ENCODE measurements at places on chromosomes 11 and 22.

DNA sequence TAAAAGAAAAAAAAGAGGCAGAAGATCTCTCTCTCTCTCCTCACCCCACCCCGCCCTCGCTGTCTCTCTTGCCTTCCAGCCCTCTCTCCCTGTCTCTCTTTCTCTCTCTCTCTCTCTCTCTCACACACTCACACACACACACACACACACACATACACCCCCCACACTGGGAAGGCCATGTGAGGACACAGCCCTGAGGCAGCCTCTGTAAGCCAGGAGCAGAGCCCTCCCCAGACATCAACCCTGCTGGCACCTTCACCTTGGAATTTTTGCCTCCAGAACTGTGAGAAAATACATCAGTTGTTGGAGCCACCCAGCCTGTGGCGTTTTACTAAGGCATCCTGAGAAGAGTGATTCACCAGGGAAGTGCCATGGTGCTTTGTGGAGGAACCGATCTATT lies 14.7 kb downstream of the APOL3 start:
- no peak for DNase-seq

DNA sequence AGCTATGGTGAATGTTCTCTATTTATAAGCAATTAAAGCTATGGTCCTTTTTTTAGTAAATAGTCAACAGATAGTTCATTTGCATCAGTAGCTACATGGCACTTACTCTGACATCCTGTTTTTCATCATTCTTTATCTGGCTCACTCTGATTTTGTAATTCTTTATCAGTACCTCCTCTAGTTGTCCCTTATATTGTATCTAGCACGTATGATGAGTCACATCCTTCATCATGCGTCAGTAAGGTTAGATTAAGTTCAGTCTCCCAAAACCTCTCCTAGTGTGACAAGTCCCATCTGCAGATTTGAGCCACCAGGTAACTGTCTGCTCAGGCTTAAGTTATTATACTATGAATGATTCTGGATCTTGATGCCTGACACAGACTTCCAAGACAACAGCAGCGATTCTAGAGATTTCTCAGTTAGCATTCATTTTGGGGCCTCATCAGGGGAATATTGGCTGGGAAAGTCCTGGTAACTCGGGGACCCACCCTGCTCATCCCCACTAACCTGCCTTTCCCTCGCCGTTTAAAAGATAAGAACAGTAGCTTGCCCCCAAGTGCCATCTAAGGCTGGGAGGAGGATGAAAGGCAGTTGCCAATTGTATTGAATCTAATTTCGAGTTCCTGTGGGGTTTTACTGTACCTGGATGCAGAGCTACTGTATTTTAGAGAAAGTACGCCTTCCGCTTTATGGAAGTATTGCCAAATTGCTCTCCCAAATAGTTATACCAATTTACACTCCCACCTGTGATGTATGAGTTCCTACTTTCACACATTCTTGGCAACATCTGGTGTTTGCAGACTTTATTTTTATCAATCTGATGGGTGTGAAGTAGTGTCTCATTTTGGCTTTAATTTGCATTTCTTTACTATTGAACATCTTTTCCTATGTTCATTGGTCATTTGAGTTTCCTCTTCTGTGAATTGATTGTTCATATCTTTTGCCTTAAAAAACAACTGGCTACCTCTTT lies 55.9 kb downstream of the ZC3H12C start:
- no peak for DNase-seq

GRCh38 chr11:89498845-89499448 lies 7.8 kb upstream of the NOX4 start:
- DNase-seq, result no peak

- DNase-seq, result no peak
Measured at GRCh38 chr11:36091256-36091811, 147.5 kb downstream of the LDLRAD3 start.

DNA sequence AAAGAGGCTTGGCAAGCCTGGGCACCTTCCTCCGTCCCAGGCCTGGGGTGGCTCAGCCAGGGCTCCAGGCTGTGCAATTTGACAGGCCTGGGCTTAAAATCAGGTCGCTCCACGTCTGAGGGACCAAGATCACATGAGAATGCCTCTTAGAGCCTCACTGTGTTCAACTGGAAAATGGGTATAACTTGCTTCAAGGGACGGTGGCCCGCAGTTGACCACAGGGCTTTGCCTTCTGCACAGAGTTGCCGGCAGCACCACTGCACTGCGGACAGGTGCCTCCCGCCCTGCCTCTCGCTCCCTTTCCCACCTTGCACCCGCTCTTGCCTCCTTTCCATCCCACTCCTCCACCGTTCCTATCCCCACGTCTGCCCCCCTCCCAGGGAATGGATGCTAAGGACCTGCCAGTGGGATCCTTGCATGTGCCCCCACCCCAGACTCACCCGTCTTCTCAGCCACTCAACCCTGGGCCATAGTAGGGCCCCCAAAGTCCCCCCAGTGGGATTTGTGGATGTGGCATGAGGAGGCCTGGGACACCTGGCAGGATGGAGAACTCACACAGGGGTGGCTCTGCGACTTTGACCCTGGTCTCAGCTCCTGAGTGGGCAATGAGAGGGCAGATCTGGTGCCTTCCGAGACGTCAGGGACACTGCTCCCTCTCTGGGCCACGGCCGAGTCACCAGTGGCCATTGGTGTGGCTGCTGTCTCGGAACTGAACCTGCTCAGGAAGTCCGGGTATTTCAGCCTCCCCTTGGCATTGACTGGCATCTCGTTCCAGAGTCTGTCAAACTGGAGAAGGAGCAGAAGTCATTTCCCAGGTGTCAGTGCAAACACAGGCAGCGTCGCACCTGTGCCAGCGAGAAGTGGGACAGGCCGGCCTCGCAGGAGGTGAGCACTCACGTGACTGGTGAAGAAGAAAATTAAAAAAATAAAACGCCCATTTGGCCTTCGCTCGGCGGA lies 128.0 kb downstream of the MPPED1 start:
- DNase-seq, result no peak

DNA sequence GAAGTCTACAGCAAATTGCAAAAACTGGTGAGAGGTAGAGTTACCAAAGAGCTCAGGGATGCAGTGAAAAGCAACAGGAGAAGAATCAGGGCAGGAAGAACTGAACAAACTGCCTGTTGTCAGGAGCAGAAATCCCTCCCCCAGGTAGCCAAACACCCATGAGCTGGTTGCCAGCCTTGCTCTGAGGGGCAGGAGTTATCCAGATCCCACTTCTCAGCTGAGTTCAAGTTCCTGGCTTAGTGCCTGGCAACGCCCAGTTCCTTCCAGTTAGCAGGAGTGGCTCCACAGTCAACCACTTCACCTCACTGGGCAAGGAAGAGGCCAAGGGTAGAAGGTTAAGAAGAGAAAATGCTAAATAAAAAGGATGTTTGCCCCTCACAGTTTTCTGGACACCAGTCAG lies 1.9 kb upstream of the MPZL2 start:
- no peak for DNase-seq

DNA sequence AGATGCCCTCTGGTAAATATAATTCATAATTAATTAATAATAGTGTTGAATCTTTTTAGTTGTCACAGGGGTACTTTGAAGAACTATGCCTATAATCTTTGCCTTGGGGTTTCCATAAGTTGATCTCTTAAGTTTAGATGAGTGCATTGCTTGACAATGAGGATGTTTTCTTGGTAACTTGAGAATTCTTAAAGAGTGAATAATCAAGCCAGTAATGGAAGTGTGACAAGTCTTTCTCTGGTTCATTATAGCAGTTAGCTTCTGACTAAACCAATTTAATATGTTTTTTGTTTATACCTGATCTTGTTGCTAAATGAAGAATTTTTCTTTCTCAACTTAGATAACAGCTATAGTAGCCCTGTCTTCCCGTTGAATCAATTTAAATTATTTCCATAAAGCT lies 46.2 kb downstream of the ATXN10 start:
- DNase-seq, result no peak

- DNase-seq, result no peak
Measured at GRCh38 chr11:80144897-80145594, 704.2 kb upstream of the TENM4 start.

GRCh38 chr11:75264356-75264755 lies 23.8 kb downstream of the TPBGL start:
- DNase-seq, result no peak

GRCh38 chr11:73983741-73984538 lies 1.3 kb upstream of the UCP2 start:
- no peak for DNase-seq

DNA sequence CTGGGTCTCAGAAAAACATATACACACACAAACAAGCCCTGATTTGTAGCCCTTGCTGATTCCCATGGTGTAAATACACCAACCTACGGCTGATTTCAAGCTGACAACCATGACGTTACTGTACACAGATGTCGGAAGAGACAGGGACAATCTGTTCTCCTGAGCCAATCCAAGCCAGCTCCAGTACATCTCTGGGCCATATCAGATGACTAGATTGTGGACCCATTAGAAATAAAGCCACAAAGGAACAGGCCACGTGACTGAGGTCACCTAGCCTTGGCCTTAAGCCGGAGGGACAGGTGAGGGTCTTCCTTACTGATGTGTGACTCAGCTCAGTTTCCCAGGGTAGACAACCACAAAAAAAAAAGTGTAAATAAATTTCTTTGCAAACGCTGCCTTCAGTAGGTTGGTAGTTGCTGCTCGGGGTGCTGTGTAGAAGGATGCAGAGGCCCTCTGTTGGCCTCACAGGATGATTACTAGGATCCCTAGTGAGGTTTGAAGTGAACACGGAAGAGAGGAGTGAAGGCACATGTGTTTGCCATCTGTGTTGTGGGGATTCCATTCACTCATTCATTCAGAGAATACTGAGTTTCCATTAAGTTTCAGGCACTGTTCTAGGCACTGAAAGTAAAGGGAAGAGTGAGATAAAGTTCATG lies 99.0 kb upstream of the LARGE1 start:
- DNase-seq, result no peak

GRCh38 chr22:49136816-49137180 lies 690.9 kb downstream of the BRD1 start:
- no peak for DNase-seq

DNA sequence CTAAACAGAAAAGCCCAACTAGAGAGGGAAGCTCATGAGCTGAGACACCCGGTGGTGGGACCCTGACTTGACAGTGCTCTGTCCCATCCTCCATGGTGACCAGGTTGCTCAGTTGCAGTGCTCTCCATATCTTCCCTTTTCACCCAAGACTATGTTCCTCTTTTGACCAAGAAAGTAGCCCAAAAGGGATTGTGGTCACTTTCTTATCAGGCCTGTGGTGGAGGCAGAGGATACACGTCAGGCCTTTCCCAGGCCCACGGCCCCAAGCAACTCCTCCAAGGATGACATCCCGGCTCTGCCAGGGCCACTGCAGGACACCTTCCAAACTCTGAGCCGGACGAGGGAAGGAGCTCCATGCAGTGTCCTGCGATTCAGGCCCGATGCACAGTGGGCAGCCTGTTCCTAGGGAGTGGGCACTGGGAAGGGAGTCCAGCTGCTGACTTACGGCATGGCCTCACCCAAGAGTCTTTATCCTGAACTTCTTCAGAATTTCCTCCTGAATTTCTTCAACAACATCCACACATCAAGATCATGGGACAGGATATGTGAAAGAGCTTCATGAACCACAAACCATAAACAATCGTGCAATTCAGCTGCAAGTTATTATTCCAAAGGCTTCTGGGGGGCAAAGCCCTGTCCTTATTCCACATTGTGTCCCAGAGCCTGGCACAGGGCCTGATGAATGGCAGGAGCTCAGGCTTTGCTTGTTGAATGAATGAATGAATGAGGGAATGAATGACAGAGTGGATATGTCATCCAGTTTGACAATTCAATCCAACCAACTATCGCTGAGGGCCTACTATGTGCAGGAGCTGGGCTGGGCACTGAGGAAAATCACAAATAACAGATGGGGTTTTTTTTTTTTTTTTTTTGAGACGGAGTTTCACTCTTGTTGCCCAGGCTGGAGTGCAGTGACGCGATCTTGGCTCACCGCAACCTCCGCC lies 36.0 kb upstream of the MYH9 start:
- no peak for DNase-seq

GRCh38 chr11:84634309-84634708 lies 992.8 kb downstream of the DLG2 start:
- DNase-seq, result no peak

DNA sequence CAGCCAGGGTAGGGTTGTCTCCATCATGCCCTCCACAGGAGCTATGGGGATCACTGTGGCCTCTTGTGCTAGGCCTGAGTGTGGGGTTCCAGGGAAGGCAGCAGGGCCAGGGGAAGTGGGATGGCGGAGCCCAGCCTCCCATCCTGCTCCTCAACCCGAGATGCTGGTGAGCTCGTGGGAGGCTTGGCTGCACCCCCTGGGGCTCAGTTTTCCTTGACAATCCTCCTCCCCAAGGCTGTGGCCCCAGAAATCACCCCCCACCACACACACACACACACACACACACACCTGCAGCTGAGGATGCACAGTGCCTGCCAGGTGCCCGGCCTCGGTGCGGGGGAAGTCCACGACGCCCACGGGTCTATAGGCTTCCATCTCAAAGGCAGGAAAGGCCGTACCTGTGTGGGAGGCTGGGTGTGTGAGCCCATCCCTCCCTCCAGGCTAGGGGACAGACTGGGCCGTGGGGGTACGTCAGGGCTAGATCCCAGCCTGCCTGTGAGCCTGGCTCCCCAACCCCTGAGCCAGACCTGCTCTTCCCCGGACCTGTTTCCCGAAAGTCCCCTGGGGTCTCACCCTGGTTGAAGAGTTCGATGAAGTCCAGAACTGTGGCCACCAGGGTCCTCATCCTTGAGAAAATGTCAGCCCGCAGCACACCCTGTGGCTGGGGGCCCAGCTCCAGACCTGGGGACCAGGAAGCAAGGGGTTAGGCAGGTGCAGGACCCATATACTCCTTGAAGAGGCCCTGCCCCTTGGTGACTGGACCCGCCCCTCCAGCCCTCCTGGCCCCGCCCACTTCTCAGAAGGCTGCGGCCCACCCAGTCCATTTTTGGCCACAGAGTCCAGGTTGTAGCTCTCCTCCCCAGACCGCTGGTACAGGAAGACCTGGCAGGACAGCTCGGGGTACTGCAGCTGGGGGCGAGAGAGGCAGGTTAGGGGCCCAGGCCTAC lies 5.2 kb upstream of the TBX10 start:
- no peak for DNase-seq

DNA sequence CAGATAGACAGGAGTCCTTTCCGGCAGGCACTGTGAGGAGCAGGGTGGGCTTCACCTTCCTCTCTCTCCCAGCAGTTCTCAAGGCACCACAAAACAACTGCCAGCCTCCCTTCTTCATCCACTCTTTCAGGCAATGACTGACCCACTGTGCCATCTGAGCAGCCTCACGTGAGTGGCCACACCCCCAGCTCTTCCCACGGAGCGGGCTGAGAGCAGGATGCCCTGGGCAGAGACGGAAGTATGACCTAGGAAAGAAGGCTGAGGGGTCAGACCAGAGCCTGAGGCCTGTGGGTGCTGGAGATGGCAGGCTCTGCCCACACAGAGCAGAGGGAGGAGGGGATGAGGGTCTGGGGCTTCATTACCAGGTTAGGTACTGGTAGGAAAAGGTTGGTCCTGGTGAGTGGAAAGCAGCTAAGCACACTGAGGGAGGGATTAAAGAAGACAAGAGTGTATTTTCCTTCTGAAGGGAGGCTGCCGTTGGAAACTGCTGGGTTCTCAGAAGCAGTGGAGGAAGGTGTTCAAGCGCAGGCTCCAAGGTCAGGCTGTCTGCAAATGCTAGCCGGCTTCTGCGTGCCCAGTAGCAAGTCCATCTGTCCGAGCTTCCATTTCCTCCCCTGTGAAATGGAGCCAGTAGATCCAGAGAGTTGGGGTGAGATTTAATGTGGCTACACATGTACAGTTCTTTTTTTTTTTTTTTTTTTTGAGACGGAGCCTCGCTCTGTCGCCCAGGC lies 4.6 kb downstream of the NLRP6 start:
- DNase-seq, result no peak

Data from activated naive CD8-positive, alpha-beta T cell treated with anti-CD3 and anti-CD28 coated beads for 36 hours (primary cell).